ENCODE measurements at places on chromosomes 7 and 10. TPM values are rescaled to one million over a fixed set of nuclear protein-coding genes. Genes with fewer than 3 reads are reported as not detected.

The ERVW-1 gene
- not detected for total RNA-seq

DNA sequence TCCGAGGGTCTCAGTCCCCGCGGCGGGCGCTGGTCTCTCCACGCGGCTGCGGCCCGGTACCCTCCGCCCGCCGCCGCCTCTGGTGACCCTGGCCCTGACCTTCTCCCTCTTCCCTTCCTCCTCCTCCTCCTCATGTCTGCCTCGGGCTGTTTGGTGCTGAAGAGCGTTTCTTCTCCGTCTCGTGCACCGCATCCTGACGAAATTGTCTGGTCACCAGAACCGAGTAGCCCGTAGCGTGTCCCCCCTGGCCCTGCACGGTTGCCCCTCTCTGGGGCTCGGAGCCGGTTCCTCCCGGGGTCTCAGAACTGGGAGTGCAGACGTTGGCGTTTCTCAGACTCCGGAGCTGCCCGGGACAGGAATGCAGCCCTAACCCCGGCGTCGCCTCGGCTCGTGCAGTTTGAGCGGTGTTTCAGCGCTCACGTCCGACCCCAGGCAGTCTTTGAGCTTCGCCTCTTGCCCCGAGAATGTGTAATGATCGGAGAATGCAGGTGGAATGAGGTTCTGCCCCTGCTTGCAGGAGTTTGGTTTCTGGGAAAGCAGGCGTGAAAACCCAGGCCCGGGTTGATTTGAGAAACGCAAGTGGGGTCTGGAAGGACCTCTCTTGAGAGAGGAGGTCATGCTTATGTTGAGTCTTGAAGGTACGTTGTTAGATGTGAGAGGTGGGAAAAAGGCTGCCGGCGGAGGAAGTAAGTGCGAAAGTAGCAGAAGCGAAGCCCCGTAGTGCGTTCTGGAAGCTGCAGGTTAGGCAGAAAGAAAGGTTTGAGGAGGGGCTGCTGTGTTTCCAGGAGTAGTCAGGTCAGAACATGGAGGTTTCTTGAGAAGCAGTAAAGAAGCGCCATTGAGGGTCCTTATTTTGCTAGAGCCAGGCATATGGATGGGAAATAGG lies 743 bp downstream of the RBM17 start:
- H3K4me3 ChIP-seq, result peak overlapping the region; percentile 88
- peaks cover 5% of the 10 kb centered on the region for H3K4me1 ChIP-seq
- peak; percentile 23 for DNase-seq
- no peaks in the 10 kb centered on the region for H3K36me3 ChIP-seq
- no peaks in the 10 kb centered on the region for H3K27me3 ChIP-seq

DNA sequence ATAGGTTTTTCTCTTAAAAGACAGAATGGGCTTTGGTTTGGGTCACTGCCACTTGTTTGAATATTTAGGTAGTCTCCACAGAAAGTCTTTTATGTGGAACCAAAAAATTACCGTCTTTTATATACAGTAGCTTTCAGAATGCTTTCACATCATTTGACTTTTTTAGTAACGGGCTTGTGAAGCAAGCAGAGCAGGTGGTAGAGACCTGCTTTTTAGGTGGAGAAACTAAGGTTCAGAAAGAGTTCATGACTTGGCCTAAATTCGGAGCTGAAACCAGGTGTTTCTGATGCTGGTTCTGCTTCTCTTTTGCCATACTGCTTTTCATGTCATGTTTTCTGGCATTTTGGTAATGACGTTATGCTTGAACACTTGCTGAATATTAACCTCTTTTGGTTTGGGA lies 36.3 kb downstream of the GARS1 start:
- no peak overlapping the region for H3K27ac ChIP-seq
- H3K4me1 ChIP-seq, result no peaks in the 10 kb centered on the region
- H3K36me3 ChIP-seq, result peaks cover 74% of the 10 kb centered on the region
- no peak for DNase-seq
- H3K27me3 ChIP-seq, result no peaks in the 10 kb centered on the region
- H3K4me3 ChIP-seq, result no peak overlapping the region

GRCh38 chr10:95133016-95133752 lies 60.9 kb upstream of the ACSM6 start:
- H3K4me1 ChIP-seq, result no peaks in the 10 kb centered on the region
- no peak overlapping the region for H3K4me3 ChIP-seq
- peak; percentile 82 for DNase-seq
- no peak overlapping the region for H3K27ac ChIP-seq
- H3K36me3 ChIP-seq, result no peaks in the 10 kb centered on the region

GRCh38 chr10:124004663-124005004 lies 88.8 kb downstream of the CHST15 start:
- H3K27me3 ChIP-seq, result no peaks in the 10 kb centered on the region
- H3K4me3 ChIP-seq, result no peak overlapping the region
- H3K4me1 ChIP-seq, result peaks cover 5% of the 10 kb centered on the region
- no peak overlapping the region for H3K27ac ChIP-seq
